ENCODE measurements at places on chromosomes 16 and 17.

GRCh38 chr16:11542069-11542744, 44.5 kb downstream of the LITAF start:
- DNase-seq = no peak

- no peak for DNase-seq
Observed at GRCh38 chr17:7850701-7851437, 4.0 kb upstream of the TMEM88 start.

- DNase-seq = no peak
Observed at GRCh38 chr16:86118467-86119307, 219.7 kb downstream of the IRF8 start.

DNA sequence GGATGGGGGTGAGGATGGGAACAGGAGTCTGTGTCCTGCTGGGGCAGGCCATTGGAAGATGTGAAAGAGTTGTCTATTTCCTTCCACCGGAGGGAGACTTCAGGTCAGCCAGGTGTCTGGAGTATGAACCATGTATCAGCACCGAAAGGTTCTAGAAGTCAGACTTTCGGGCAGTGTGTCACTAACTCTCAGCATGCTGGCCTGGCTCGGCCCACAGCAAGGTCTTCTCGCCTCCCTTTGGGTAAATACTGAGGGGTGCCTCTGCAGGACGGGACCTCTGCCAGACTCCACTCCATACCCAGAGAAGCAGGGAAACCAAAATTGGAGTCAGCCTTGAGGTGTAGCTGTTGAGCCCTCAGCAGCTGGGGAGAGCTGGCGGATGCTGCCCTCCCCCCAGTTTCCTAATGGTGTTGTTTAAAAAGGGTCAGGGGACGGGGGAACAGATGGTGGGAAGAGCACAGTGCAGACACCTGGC, 507 bp downstream of the CIITA start:
- no peak for DNase-seq

DNA sequence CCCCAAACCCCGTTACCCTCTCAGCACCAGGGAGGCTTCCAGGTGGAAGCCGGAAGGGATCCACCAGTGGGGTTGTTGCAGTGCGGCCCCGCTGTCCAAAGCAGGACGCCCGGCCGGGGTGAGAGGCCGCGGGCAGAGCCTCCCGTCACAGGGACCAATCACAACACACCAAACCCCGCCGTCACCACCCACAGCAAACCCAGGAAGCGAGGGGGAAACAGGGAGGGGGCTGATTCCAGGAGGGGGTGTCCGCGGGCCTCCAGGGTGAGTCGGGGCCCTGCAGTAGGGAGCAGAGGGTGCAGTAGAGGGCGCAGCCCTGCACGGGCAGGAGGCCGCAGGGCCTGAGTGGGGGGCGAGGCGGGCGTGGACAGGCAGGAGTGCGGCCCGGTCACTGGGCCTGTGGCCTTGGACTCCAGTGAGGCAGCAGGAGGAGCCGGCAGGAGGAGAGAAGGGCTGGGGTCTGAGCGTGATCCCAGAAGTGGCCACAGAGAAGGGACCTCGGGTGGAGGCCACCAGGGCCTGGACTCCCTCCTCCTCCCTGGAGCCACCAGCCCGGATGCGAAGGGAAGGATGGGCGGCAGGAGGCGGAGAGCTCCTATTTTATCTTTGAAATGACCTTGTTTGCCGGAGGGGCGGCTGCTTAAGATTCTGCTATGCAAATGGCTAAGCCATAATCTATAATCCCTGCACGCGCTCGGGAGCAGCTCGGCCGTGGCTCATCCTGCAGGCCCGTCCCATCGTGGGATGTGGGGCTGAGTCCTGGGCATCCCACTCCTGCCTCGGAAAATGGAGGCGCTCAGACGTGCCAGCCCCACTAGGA, 41.5 kb downstream of the ZFPM1 start:
- DNase-seq = no peak

DNA sequence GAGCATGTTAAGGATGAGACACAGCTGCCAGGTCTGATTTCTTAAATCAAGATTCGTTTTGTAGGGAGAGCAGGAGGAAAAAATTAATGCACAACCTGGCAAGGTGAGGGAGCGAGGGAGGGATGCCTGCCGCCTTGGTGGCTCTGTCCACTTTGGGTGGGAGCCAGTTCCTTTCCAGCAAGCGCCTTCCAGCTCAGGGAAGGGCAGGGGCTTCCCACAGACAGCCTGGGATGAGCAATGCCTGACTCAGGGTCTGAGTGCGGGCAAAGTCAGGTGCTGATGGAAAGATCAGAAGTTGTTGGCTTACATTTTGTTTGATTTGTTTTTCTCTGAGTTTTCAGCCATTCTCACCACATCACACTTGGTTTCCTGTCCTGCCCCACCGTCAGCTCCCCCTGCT, 220.7 kb downstream of the ENGASE start:
- no peak for DNase-seq

DNA sequence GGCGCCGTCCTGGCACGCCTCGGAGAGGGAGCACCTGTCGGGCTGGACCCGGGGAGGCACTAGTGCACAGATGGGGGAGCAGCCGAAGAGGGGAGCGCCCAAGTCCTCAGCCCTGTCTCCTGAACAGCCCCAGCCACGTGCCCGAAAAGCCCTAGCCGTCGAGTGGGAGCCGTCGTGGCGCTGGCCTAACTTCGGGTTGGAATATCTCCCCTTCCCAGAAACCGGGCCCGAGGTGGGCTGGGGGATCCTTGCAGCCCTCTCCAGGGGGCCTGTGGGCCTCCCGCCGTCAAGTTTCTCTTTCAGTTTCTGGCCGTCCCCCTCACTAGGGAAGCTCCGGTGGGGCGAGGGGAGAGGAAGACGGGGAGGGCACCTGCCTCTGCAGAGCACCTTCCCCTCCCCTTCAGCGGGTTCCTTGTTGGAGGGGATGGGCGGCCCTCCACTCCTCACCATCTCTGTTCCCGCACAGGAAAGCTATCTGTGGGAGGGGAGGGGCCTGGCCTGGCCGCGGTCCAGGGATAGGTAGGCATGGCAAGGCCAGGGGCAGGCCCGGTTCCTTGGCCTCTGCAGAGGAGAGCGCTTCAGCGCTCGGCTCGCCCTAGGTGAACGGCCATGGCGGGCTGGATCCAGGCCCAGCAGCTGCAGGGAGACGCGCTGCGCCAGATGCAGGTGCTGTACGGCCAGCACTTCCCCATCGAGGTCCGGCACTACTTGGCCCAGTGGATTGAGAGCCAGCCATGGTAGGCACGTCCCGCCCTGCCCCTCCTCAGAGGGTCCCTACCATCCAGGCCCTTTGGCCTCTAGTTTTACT, 709 bp downstream of the STAT5A start:
- DNase-seq = peak; percentile 33

DNA sequence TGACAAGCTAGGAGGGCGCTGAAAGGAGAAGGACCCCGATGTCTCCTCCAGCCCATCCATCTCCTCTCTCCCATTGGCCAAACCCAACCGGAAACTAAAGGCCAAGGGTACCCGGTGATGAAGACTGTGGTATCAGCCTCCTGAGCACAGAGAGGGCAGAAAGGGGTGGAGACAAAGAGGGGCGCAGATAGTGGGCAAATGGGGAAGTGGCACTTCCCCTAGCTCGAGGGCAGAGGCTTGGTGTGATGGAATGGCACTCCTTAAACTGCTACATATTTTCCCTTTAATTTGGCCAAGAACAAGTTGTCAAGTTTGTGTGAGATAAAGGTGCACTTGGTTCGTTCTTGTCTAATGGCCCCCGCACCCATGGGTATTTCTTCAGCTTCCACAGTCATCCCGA, 27.8 kb downstream of the IL4R start:
- DNase-seq = no peak

DNA sequence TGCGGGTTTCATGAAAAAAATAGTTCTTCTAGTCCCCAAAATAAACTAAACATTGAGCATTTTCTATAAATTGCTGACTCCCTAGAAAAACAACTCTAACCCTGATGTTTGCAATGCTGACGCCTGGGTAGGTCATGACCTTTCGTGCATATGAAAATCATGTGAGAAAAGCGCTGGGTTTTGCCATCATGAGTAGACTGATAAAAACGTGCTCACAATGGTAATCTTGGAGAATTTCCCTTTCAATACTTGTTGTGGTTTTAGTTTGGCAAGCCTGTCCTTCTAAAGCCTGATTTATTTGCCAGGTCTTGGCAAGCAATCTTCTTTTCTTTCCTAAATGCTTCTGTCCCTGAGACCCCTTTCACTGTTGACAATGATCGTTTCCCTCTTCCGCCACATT, 4.0 kb upstream of the CLEC10A start:
- no peak for DNase-seq

DNA sequence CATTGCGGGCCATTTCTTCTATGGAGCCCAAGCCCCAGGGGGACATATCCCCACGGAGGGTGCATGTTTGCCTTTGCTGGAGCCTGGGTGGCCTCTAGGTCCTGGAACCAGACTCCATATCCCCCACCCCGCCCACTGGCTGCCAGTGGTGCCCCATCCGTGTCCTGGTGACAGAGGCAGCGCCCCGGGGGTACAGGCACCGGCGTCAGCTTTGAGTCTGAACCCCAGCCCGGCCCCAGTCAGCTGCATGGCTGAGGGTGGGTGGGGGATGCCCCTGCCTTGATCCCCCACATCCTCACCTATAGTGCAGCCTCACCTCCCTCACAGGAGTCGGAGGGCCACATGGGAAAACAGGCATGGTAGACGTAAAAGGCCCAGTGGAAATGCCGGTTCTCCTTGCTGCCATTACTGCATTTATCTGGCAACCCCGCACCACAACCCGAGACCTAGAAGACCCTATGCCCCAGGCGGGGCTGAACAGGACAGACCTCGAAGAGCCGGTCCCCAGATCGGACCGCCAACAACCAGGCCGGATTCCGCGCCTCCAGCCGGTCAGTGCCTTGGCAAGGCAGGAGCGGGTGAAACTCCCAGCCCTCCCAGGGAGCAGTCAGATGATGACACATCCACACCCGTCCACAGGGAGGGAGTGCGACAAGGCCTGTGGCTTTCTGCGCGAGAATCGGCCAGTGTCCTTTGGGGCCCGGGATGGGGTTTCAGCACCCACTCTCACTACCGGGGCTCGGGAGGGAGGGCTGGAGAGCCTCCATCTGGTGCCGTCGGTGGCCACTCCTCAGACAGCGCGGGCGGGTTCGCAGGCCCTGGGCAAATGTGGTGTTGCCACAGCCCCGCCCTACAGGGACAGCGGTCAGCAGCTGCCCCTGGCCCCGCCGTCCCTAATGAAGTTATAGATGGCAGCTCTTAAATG, 11.9 kb upstream of the SSTR5 start:
- no peak for DNase-seq

DNA sequence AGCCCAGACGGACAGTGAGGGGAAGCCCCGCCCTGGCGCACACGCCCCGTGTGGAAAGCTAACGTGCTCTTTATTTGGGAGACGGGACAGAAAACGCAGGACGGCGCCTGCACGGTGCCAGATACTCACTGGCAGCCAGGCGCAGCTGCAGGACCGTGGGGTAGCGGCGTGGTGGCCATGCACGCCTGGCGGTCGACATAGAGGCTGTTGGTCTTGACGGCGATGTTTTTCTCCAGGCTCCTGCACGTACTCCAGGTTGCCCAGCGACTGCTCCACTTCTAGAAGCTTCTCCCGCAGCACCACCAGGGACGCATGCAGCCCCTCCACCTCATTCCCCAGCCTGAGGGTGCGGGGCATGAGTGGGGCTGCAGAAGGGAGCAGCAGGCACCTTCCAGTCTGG, 5.1 kb upstream of the C1QTNF8 start:
- no peak for DNase-seq

Data from stimulated activated CD8-positive, alpha-beta memory T cell treated with anti-CD3 and anti-CD28 coated beads, Interleukin-15, amount 100 ng/mL, for 24 hours (primary cell).